Substantia nigra (tissue), 51 donors: ENCODE measurements at places on chromosomes 12 and 14.

GRCh38 chr14:75438486-75439080, 10.8 kb downstream of the JDP2 start:
- no peak for DNase-seq

- no peak for DNase-seq
Observed at GRCh38 chr14:60240139-60240856, 8.7 kb upstream of the PPM1A start.

- DNase-seq = no peak
Observed at GRCh38 chr14:104184911-104185499, 46.6 kb downstream of the KIF26A start.

- no peak for DNase-seq
Observed at GRCh38 chr14:38139926-38140325, 67.8 kb upstream of the SSTR1 start.

- DNase-seq = no peak
Observed at GRCh38 chr12:18747895-18748294, 10.0 kb downstream of the CAPZA3 start.

GRCh38 chr12:66189889-66190288, 875 bp downstream of the IRAK3 start:
- DNase-seq = no peak

DNA sequence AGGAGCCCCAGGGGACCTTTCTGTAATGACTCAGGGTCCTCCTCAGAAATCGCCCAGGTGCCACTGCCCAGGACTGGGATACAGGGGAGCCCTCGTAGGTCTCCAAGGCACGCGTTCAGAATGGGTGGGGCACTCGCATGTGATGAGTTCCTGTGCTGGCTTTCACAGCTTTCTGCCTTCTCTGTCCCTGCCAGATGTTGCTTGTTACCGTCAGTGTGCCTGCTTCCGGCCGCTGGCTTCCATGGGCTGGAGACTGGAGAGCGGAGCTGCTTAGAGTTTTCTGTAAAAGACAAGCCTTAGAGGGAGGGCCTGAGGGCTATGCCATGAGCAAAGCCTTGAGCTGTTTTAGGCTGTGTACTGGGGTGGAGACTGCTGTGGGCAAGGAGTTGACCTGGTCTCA, 75.0 kb upstream of the SLC24A4 start:
- no peak for DNase-seq

DNA sequence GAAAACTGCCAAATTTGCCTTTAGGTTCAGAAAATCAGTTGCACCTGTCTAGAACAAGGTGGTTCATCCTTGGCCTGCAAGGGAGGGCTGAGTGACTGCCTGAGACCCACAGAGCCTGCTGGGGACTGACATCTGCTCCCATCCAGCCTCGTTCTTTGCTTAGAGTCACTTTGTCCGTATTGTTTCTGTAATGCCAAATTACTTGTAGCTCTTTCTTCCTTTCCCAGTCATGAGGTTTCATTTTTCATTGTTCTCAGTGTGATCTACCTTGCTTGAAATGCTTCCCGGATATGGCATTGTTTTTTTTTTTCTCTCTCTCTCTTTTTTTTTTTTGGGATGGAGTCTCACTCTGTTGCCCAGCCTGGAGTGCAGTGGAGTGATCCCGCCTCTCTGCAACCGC, 21.3 kb downstream of the TSPAN9 start:
- no peak for DNase-seq

- DNase-seq = no peak
Observed at GRCh38 chr14:89833120-89833532, 121.4 kb downstream of the EFCAB11 start.

DNA sequence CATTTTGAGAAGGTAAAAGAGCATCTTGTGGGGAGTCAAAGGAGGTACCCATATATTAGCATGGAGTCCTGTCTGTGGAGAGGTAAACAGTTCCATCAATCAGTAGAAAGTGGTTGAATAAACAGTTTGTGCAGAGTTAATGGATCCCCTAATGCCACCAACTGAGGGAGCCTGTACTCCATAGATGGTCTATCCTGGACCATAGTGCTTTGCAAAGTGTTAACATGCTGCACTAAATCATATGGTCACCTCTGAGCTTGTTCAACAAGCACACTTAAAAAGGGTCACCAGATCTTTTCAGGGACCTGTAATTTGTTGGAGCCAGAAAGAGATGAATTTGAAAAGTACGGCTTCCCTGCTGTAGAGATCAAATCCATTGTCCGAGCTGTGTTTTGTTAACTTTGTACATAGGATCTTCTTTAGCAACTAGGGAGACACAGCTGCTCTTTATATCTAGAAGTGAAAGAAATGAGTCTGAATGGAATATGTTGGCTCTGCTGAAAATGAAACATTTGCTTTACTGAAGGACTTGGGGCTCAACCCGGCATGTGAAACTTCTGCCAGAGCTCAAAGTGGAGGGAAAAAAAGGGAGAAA, 366.4 kb downstream of the ETNK1 start:
- no peak for DNase-seq

- DNase-seq = no peak
Observed at GRCh38 chr12:120706029-120706428, 4.2 kb upstream of the UNC119B start.

- peak; percentile 45 for DNase-seq
Observed at GRCh38 chr14:94598816-94599655, 13.2 kb upstream of the SERPINA3 start.
